ENCODE measurements at places on chromosomes 11 and 22.

- no peak for DNase-seq
These were observed 71.6 kb downstream of the C11orf58 start for GRCh38 chr11:16809886-16810668.

DNA sequence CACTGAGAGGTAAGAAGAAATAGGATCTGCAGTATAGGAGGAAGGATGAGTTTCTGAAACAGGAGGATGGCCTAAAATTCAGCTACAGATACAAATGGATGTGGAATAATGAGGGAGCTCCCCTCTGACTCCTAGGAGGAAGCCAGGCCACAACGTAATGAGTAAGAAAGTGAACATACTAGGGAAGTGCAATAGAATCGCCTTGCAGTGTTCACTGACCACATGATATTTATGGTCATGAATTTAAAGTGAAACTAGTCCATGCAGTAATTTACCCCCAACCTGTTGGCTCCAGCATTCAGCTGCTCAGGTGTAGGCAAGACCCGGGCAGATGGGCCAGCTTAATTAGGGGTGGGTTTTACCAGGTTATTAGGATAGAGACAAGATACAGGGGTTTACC is 101.7 kb downstream of the DEUP1 start:
- no peak for DNase-seq

DNA sequence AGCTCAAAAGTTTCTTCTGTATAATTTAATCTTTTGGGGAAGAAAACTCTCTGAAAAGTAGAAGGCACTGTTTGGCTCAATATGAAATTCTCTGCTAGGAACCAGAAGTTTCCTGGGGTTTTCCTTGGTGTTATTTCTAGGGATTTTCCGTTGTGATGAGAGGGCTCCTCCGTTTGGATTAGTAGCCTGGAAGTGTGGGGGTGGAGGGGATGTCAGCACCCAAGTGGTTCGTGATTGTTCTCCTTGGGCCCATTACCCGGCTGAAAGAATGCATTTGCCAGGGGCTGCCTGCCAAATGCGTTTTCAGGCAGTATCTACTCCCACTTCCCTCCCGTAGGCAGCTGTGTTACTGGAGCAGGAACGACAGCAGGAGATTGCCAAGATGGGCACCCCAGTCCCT is 4.3 kb downstream of the SF3B2 start:
- no peak for DNase-seq

GRCh38 chr11:8908099-8908498 is 2.9 kb upstream of the AKIP1 start:
- no peak for DNase-seq

GRCh38 chr11:28703371-28703770 is 595.2 kb downstream of the METTL15 start:
- DNase-seq = no peak

Measured in stimulated activated CD4-positive, alpha-beta T cell treated with anti-CD3 and anti-CD28 coated beads, Interleukin-15, amount 100 ng/mL, for 1 hour (primary cell).